ENCODE measurements at places on chromosomes 16 and 17.

DNA sequence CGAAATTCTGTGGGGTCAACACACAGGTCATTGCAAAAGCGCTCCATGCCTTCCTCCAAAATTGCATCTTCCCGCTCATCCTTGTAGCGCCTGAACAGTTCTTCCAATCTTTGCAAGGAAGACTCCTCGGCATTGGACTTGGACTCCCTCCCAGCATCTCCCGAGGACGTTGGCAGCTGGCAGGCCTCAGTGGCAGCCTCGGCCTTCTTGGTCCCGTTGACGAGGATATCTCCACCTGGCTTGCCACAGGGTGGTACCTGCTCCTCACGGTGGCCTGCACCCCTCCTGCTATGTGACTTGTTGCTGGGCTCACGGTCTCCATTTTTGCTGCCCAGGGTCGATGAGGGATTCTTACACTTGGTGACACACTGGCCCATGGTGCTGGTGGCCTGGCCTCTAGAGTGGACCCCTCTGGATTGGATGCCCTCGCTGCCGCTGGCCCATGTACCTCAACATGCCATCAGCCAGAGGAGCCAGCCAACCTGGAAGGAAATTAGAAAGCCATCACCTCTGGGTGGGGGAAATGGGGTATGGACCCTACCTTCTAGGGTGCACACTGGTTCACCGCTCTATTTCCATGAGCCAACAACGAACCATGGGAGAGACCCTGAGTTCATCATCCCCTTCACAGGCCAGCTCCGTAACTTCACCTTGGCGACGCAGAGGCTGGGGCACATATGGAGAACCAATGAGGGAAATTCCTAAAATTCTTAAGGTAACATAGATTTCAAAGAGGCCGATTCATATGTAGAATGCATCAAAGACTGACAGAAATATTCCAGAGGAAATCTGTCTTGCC is 37.8 kb downstream of the DCUN1D3 start:
- no peak for DNase-seq

DNA sequence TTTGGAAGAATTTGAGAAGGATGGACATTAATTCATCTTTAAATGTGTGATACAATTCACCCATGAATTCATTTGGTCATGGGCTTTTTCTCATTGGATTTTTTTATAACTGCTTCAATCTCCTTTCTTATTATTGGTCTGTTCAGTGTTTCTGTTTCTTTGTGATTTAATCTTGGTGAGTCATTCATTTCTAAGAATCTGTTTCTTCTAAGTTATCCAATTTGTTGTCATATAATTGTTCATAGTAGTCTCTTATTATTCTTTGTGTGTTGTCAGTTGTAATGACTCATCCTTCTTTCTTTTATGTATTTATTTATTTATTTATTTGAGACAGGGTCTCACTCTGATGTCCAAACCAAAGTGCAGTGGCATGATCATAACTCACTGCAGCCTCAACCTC is 146.1 kb upstream of the ZNF267 start:
- DNase-seq = no peak

DNA sequence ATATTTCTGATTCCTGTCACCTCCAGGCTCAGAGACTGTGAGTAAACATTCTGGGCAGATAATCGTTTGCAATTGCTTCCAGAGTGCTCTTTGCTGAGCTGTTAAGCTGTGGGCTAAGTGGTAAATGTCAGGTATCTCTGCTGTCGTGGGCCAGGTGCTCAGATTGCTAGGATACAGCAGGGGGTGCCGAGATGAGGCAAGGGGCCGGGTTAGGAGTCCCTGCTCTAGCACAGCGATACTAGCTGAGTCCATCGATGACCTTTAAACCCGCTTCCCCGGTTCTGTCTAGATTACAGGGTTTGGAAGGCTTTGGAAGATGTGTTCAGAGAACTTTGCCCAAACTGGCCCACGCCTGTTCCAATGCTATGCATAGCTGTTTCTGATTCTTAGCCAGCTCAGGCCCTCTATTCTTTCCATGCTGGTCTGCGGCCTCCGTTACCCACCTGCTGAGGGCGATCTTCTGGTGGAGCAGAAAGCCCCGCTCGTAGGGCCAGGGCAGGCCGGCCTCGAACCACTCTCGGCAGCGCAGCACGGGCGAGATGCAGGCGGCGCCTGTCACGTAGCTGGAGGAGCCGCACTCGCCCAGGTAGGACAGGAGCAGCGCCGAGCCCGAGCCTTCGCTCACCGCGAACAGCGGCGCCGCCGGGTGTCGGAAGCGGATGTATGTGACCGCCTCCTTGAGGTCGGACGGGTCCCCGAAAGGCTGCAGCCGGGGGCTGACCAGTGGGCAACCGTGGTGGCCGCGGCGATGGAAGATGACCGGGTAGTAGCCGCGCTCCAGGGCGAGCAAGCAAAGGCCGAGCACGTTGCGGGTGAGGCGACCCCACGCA is 979 bp downstream of the ABHD15 start:
- no peak for DNase-seq

DNA sequence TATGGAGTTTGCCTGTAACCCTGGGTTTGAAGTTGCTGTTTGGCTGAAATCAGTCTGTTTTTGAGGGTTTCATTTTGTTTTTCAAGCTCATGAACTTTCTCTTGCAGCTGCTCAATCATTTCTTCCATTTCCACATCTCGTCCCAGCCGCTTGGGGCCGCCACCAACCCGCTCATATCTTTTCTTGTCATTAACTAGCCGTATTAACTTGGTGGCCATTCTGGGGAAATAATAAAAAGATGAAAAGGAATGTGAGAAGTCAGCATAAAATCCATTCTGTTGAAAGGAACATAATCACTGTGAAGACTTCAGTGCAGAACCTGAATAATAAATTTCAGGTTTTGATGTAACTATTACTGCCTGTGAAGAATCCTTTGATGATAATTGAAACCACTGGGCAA is 11.5 kb downstream of the RPGRIP1L start:
- no peak for DNase-seq

GRCh38 chr16:89341697-89342694 is 124.5 kb downstream of the ZNF778 start:
- DNase-seq = no peak

GRCh38 chr16:3158510-3159314 is 23.9 kb downstream of the ZNF213 start:
- DNase-seq = peak; percentile 94

DNA sequence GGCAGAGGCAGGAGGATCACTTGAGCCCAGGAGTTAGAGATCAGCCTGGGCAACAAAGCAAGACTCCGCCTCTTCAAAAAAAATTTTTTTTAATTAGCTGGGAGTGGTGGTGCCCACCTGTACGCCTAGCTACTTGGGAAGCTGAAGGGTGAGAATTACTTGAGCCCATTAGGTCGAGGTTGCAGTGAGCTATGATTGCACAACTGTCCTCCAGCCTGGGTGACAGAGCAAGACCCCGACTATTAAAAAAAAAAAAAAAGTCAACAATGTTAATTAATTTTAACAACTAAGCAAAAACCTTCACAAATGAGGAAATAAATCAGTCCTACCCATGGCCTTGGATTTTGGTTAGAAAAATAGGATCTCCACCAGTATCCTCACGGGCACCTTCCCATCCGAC is 5.4 kb downstream of the DHX58 start:
- DNase-seq = no peak

DNA sequence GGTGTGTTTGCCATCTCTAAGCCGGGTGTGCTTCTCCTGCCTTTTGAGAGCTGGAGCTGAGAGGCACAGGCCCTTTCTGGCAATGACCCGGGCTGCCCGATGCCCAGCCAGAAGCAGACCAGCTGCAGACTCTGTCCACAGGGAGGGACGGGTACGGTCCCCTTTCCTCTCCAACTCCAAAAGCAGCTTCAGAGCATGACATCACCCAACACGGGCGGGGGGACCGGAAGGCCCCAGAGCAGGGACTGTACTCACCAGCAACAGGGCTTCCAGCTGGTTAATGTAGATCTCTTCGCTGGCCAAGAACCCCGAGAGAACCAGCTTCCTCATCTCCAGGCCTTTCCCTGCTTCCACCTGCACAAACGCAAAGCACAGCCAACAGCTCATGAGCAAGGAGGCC is 79.4 kb downstream of the ABR start:
- no peak for DNase-seq

DNA sequence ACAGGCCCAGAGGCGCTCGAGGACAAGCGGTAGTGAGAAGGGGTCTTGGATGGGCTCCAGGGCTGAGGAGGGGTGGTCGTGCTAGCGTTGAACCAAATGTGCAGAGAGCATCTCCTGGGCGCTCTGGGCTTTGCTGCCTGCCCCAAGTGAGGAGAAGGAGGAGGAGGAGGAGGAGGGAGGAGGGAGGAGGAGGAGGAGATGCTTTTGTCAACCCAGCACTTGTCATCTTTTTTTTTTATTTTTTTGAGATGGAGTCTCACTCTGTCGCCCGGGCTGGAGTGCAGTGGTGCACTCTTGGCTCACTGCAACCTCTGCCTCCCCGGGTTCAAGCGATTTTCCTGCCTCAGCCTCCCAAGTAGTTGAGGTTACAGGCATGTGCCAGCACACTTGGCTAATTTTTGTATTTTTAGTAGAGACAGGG is 59.8 kb downstream of the PGS1 start:
- no peak for DNase-seq

GRCh38 chr16:62968-63391 is 9.4 kb downstream of the SNRNP25 start:
- no peak for DNase-seq

DNA sequence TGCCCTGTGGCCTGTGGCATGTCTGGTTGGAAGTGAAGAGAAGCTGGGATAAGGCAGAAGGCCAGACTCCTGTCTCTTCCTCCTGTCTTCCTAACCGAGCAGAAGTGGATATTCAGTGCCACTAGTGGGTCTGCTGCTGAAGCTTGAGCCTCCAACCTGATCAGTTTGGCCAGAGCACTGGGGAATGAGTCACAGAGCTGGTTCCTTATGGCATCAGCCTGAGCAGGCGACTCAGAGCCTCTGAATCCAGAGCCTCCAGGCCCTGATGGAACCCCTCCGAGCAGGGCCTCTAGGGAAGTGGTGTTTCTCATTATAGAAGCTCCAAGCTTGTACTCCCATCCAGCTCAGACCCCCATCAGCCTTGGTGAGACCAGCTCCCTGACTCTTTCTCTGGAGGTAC is 2.0 kb downstream of the WSCD1 start:
- DNase-seq = peak; percentile 49

DNA sequence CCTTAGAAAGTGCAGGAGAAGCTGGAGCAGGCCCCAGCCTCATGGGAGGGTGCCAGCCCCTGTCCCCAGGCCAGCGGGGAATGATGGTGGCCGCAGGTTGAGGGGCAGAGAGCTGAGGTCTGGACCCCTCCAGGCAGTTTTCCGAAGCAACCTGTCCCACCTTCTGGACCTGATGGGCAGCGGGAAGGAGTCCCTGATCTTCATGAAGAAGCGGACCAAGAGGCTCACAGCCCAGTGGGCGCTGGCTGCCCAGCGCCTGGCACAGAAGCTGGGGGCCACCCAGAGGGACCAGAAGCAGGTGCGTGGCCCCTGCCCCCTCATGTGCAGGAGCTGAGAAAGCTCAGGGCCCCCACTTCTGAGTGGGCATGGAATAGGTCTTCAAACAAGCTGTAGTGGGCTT is 36.8 kb downstream of the MGAT5B start:
- DNase-seq = no peak

DNA sequence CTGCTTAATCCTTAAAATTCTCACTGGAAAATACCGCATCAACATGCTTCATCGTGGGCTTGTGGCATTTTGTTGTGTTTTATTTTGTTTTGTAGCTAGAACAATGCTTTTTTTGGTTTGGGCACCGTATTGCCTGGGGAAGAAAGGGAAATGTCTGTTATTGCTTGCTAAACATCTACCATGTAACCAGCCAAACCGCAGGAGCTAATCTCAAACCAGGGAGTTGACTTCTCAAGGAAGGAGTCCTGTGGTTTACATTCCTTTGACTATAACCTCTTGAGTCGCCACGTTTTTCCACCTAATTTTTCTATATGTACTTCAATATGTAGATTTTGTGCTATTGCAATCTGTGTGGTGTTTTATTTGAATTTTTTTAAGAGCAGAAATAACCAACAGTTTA is 593.5 kb upstream of the SOX9 start:
- DNase-seq = no peak

GRCh38 chr16:57132470-57132869 is 40.1 kb downstream of the CPNE2 start:
- DNase-seq = no peak

Data from ACHN (cell line).